ENCODE measurements at places on chromosomes 7 and 10.

DNA sequence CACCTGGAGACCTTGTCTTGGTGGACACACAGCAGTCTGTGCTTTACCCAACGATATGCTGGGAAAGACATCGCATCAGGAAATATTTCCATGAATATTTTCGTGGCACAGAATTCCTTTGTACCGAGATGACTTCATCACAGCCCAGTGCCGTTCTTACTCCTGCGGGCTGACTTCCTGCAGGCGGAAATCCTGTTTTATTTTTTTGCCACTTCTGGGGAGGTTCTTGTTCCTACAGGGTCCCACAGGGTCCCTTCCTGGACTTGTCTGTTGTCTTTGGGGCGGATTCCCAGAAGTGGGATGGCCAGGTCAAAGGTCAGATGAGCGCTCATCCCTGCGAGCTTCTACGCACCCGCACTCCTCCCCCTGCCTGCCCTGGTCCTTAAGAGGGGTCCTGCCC lies 86.5 kb downstream of the DNAJB6 start:
- DNase-seq: no peak

DNA sequence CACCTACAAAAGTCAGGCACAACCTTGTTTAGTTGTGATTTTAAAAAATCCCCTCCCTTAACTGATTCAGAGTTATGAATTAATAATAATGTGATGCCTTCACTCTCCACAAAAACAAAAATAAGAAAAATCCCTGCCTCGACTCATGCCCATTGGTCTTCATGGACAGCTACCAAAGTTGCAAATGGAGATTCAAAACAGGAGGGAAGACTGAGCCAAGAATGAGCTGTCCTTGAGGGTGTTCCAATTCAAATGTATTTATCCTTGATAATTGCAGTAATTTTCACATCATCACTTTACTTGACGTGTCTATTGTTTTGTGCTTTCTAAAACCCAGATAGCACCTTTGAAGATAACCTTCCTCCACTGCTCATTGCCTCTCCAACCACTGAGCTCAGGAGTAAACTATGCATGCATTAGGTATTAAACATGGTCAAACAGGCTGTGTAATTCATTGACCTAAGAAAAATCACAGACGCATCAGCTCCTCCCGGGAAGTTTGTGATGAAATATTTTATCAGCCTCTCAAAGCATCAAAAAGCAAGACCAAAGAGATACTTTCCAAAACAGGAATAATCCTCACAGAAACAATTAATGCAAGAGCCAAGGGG lies 712.7 kb upstream of the IGFBP3 start:
- DNase-seq: no peak

DNA sequence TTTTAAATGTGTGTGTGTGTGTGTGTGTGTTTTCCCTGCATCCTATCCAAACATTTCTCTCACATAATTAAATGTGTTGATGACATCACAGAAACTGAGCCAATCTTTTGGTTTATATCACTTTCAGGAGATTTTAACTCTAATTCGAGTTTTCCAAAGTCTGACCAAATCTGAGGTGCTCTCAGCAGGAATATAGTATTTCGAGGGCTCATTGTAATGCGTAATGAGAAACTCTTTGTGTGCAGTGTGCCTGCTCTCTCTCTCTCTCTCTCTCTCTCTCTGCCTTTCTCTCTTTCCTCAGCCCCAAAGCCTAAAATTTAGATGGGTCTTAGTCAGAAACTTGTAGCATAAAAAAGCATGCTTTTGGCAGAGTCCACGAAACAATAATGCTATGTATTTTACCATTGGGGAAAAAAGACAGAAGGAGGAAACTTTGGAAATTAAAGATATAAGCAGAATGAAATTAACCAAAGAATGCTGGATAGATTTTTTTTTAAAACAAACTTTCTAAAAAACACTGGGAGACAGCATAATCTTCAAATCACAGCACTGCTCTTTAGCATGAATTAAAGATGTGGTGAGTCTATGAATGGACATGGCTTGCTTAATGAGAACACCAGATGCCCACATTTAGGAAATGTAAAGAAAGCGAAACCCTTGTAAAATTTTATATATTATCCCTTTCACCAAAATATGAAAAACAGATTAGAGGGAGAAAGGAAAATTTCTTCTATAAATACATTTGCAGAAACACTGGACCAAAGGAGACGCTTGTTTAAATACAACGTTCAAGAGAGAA lies 206.8 kb upstream of the HABP2 start:
- DNase-seq: no peak

DNA sequence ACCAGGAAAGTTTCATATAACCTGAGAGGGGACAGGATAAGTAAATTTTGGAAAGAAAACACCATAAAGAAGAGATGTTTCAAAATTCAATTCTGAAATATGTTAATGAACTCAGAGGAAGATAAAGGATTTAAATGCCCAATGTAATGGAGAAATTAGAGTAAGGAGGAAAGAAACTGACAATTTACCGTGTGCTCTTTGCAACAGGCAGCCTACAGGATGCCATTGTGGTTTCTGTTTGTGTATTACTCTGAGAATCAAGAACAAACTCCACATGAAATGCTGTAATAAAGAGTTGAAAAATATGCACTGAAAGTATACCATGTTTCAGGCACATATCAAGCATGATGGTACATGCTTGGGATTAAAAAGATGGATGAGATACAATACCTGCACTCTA lies 44.8 kb upstream of the GLCCI1 start:
- DNase-seq: no peak

GRCh38 chr7:70808876-70809275 lies 323.1 kb upstream of the GALNT17 start:
- no peak for DNase-seq

GRCh38 chr7:494259-494687 lies 25.4 kb downstream of the PDGFA start:
- DNase-seq: no peak

- DNase-seq: no peak
Observed at GRCh38 chr10:35752469-35753461, 110.7 kb upstream of the FZD8 start.

DNA sequence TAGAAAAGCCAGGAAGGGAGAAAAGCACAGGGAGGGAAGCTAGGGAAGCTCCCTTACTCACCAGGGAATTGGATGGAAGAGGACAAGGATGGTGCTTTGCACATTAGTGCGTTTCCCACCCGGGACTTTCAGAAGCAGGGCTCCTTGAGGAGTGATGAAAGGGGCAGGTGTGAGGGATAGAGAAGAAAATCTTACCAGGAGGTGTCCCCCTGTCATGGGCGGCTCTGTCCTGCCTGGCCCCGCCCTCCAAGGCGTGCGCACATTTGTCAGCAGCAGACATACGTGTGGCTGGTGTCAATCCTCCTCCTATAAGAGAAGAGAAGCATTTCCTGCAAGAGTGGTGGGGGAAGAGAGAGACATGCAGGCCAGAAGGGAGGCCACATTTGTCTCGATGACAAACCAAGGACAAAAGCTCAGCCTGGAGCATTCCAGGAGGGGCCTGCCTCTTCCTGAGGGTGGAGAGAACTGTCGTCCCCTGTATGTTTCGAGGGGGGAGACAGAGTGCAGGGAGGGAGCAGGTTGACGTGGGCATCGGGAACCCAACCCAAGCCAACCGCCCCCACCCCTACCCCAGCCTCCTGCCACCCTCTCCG lies 47.4 kb upstream of the COMTD1 start:
- no peak for DNase-seq

GRCh38 chr7:36651404-36651803 lies 72.9 kb downstream of the AOAH start:
- no peak for DNase-seq

DNA sequence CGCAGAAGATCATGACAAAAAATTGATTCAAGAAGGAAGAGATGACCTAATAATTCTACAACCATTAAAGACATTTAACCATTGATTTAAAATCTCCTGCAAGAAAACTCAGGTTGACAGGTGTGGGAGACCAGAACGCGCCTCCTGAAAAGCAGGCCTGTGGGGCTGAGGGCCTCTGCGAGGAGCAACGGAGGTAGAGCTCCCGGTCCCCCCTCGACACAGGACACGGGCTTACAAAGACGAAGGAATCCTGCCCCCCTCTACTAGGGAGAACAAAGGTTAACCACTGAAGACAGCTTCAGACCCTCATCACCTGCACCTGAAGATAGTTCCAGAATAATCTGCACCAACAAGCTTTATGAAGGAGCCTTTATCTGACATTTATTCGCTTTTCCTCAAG lies 55.9 kb upstream of the INPP5A start:
- no peak for DNase-seq

DNA sequence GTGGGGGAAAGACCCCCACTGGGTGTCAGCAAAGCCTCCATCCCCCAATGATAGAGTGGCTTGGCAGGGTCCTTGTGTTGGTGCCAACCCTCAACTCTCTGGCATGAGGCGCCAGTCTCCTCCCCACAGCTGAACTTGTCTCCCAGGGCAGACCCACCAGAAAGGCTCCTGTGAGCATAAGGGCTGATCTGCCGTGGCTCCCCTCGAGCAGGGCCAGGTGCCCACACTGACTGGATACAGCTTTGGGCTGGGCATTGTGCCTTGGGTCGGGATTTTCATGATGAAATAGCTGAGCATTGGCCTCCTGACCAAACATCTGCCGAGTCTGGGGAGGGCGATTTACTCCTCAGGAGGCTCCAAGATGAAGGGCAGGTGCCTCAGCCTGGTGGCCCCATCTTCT lies 68.1 kb upstream of the NPTX2 start:
- no peak for DNase-seq

GRCh38 chr10:28768227-28768626 lies 90.9 kb downstream of the BAMBI start:
- no peak for DNase-seq

DNA sequence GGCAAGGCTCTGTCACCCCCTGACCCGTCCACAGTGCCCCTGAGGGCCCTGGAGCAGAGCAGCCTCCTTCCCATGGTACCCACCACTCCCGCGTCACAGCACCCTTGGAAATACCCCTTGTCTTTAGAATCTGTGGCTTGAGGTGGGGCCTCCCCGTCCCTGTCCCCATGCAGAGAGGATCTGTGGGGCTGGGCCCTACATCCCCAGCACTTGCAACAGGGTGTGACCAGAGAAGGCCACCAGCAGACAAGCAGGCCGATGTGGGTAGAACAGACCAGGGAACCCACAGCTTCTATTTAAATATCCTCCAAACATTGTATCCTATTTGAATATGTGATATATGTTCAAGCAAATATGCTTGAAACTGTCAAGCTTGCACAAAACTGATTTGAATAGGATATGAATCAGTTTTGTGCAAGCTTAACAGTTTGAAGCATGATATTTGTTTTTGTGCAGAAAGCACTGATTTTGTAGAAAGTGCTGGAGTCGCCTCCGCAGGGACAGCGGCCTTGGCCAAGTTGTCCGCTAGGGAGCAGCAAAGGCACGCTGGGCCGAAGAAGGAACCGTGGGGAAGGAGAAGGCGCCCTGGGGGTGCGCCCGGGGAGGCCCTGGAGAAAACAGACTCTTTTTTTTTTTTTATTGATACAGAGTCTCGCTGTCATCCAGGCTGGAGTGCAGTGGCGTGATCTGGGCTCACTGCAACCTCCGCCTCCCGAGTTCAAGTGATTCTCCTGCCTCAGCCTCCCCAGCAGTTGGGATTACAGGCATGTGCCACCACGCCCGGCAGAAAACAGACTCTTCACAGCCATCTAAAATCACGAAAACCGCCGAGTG lies 2.2 kb downstream of the CFAP46 start:
- no peak for DNase-seq

DNA sequence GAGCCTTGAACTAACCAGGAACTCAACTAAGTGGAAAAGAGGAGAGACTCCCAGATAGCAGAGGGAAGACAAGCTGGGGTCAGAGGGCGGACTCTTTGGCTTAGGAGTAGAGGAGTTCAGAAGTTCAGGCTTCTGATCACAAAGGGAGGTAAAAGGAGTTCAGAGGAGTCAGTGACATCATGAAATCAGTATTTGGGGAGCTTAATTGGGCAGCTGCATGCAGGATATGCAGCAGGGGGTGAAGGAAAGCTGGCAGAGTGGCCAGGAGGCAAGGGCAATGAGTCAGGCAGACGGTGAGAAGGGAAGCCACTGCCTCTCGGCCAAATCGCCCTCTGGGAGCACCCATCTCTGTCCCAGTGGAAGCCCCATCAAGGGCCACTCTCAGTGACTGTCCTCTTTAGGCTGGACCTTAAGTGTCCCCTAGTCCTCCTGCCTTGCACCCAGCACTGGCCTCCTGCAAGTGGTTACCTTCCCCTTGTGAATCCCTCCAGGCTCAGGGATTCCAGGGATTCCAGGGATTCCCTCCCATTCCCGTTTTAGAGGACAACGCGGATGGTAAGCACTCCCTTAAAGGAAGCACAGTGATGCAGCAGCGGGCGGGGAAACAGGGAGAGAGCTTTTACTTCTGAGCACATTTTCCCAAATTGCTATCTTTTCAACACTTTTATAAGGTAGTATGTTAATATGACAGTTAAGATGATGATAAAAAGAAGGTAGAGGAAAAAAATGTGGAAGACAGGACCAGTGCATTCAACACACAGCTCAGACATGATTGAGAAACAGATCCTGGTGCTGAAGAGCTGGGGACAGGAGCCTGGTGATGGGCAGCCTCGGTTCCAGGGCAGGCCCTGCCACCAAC lies 72.6 kb downstream of the KCNMA1 start:
- DNase-seq: no peak

DNA sequence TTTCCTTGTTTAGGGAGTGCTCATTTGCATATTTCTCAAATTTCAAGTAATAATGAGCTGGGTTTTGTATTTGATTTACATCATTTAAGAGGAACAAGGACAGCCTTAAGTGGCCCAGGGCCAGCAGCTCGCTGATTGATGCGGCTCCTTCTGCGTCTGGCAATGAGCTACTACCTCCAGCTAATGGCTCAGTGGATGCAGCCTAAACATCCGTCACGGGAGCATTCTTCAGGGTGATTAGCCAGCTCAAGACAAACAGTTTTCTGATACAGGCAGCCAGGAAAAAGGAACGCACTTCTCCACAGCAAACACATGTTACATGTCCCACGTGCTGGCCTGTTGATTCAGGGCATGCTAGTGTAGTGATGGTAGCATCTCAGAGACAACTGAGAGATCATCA lies 169.3 kb upstream of the TCERG1L start:
- DNase-seq: no peak

DNA sequence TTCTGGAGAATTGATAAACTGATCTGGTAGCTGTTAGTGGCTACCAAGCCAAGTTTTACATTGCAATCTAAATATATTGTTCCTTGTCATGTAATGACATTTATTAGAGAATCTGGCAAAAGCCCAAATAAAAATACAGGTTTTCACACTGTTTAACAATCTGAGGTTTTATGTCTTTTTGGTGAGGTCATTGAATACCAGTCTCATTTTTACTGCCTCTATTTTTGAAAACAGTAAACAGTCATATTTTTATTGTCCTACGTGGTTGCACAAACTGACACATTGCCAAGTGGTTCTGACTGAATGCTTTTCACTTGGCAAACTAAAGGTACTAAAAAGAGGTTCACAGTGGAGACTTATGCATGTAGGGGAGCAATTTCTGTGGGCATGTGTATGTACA lies 157.5 kb downstream of the PRKG1 start:
- no peak for DNase-seq

All from brain pericyte (primary cell).